ENCODE measurements at places on chromosomes 2 and 18. TPM values are rescaled to one million over a fixed set of nuclear protein-coding genes. Genes with fewer than 3 reads are reported as not detected.

Gene ATP6V1C2
- polyA plus RNA-seq: 9.8 TPM

Gene SPC25
- polyA plus RNA-seq: 25.8 TPM

Gene RAB17
- 15.1 TPM for polyA plus RNA-seq

Gene MARCHF4
- 0.13 TPM for polyA plus RNA-seq

Gene AQP12A
- 0.60 TPM for polyA plus RNA-seq

Gene FHOD3
- polyA plus RNA-seq: 40.3 TPM

Gene PRKAG3
- polyA plus RNA-seq: not detected

Gene KCNG2
- 0.19 TPM for polyA plus RNA-seq

Gene FNDC4
- 11.5 TPM for polyA plus RNA-seq

Gene GNLY
- 3.2 TPM for polyA plus RNA-seq

Measured in left renal pelvis (tissue), 4 donors.